Frontal cortex (tissue), 4 donors: ENCODE measurements at places on chromosomes 16 and 17.

DNA sequence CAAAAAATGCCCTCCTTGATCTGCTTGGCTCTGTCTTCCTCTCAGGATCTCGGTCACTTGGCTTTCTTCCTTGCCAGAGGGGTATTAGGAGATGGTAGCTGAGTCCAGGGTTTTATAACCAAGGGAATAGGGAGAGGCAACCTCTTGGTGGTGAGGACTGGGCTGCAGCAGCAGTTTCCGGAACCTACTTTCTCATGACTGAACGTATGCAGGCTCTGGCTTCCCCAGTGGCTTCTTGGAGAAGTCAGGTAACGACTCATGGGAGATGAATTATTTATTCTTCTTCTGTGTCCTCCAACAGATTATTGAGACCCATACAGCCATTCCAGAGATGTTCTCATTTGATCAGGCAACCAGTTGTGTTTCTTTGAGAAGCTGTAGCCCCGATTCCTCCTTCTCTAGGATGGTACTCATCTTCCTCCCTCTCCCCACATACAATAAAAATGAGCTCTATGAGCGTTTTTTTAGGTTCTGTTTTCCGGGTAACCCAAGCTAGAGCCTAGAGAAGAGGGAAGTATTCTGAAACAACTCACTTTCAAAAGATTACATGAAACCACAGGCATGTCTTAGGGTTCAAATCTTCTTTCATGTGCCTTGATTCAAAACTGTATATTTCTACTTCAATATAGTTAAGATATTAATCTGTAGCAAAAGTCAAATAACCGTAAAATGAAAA lies 22.3 kb upstream of the DHX40 start:
- DNase-seq: no peak

DNA sequence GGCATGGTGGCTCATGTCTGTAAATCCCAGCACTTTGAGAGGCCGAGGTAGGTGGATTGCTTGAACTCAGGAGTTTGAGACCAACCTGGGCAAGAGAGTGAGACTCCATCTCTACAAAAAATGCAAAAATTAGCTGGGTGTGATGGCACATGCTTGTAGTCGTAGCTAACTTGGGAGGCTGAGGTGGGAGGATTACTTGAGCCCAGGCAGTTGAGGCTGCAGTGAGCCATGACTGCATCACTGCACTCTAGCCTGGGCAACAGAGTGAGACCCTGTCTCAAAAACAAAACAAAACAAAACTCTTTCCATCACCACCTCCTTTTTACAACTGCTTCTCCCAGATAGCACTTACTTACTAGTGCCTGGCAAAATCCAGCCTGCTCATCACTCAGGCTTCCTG lies 214.0 kb downstream of the ZFHX3 start:
- DNase-seq: no peak

DNA sequence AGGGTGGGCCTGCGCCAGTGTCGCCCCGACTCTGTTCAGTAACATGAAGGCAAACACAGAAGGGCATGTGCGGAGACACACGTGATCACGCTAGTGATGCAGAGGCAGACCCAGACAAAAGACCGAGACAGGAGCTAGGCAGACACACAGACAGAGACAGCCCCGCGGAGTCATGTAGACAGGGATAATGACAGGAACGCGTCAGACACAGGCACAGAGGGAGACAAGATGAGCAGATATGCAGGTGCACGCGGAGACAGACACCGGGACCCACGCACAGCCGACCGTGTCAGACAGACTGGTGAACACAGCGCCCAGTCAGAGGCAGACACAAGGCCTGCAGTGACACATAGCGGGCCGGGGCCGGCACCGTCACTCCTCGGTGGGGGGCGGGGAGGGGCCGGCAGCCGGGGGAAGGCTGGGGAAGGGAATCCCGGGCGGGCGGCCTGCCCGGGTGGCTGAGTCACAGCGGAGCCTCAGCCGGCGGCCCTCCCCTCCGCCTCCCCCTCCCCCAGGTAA lies 7.4 kb downstream of the KDM6B start:
- DNase-seq: peak; percentile 86

GRCh38 chr17:40415390-40415789 lies 2.3 kb downstream of the TOP2A start:
- no peak for DNase-seq

GRCh38 chr16:58515871-58516767 lies 802 bp downstream of the SETD6 start:
- DNase-seq: peak; percentile 44

DNA sequence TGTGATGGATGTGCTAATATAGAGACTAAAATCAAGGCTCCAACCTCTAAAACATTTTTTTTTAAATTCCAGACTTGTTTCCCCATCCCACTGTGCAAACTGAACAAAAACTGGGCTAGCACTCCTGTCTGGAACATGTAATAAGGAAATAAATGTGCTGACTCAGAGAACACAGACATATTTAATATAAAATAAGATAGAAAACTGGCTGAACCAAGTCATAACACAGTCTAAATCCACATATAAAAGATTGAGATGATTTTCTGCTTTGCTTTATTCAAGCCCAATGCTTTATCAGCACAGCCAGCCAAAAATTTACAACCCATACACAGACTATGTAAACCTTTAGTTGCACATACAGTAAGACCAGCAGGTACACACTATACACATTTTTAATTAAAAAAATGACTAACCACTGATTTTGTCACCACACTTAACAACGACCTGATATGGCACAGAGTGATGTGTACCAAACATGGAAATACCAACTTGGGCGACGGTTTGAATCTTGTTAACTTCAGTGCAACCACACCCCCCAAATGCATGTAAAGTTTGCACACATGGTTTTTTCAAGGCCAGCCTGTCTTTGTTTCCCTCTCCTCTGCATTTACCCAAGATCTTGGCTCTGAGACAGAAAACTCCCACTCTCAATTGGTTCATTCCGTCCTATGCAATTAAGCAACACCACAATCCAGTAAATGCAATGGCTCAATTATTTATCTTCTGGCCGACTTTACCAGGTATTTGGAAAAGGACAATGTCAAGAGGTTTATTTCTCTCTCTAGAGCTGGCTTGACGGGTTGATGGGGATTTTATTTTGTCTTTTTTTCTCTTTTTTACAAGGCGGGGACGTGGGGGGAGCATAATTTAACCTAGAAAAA lies 1.2 kb downstream of the STAT3 start:
- DNase-seq: no peak

DNA sequence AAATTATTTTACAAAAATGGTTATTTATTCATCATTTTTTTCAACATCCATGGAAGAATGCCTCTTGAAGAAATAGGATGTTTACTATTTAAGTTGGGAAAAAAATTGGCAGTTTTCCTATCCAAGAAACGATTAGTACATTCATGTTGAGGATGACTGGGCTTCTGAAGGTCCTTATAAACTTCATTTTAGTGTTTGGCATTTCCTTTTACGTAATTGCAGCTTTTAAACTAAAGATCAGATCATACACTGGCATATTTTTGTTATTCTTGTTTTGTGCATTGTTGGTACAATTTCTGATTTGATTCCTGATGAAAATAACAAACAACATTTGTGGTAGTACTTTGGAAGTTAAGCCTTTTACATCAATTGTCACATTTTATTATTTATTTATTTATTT lies 11.5 kb downstream of the KCNJ16 start:
- DNase-seq: no peak

DNA sequence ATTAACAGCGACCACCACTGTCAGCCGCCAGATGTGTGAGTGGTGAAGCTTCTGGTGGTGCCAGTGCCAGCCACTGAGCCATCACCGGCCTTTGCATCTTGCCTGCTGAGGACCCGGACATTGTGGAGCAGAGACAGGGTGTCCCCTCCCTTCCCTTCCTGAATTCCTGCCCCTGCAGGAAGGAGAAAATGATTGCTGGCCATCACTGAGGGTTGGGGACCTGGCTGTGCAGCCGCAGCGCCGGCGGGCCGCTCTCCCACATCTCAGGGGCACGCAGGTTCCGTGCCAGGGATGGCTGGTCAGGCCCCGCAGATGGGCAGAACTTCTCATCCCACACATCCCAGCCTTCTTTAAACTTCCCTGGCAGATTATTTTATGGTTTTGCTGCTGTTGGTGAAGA lies 56.5 kb downstream of the RPTOR start:
- DNase-seq: no peak

- no peak for DNase-seq
Measured at GRCh38 chr16:27374221-27374803, 27.7 kb upstream of the IL21R start.

GRCh38 chr17:72460711-72461110 lies 339.9 kb downstream of the SOX9 start:
- no peak for DNase-seq

GRCh38 chr17:43019418-43019817 lies 2.8 kb downstream of the VAT1 start:
- DNase-seq: no peak

GRCh38 chr17:41377546-41377945 lies 4.6 kb downstream of the KRT34 start:
- DNase-seq: no peak

- DNase-seq: no peak
Measured at GRCh38 chr16:85968041-85968920, 69.3 kb downstream of the IRF8 start.

DNA sequence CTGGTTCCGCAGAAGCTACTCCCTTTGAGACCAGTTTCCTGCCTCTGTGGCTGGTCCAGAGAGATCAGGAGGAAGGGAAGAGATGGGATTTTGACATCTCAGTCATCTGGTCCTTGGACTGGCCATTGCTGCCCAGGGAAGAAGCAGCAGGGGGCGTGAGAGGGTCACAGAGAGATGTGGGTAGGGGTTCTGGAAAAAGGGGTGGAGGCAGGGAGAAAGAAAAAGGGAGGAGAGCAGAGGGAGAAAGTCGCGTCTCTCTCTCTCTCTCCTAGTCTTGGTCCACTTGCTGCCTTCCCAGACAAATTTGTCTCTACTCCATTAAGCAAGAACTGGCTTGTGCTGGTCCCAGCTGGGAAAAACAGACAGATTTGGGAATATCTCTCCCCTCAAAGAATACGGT lies 4.4 kb downstream of the SHBG start:
- DNase-seq: no peak

GRCh38 chr17:74148446-74148845 lies 55.0 kb upstream of the RPL38 start:
- no peak for DNase-seq

- peak; percentile 1 for DNase-seq
Measured at GRCh38 chr16:61862221-61863155, 173.8 kb downstream of the CDH8 start.

- peak; percentile 72 for DNase-seq
Measured at GRCh38 chr17:40499551-40500189, 1.8 kb downstream of the TNS4 start.
